ENCODE measurements at places on chromosomes 1 and 21.

- DNase-seq: no peak
Measured at GRCh38 chr1:171345536-171345935, 31.6 kb downstream of the FMO4 start.

DNA sequence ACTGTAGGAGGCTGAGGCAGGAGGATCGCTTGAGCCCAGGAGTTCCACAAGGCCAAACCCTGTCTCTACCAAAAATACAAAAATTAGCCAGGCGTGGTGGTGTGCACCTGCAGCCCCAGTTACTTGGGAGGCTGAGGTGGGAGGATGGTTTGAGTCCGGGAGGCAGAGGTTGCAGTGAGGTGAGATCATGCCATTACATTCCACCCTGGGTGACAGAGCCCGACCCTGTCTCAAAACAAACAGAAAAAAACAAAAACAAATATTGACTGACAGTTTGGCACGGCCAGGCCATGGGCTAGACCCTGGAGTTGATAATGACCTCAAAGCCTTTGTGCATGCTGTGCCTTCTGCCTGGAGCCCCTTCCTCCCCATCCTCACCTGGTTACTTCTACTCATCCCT is 19.2 kb upstream of the RSPO1 start:
- no peak for DNase-seq

GRCh38 chr1:64320470-64320869 is 117.0 kb downstream of the UBE2U start:
- no peak for DNase-seq

- DNase-seq: no peak
Measured at GRCh38 chr21:31030367-31031106, 7.7 kb downstream of the KRTAP19-8 start.

- no peak for DNase-seq
Measured at GRCh38 chr1:174957829-174958228, 41.9 kb upstream of the CACYBP start.

DNA sequence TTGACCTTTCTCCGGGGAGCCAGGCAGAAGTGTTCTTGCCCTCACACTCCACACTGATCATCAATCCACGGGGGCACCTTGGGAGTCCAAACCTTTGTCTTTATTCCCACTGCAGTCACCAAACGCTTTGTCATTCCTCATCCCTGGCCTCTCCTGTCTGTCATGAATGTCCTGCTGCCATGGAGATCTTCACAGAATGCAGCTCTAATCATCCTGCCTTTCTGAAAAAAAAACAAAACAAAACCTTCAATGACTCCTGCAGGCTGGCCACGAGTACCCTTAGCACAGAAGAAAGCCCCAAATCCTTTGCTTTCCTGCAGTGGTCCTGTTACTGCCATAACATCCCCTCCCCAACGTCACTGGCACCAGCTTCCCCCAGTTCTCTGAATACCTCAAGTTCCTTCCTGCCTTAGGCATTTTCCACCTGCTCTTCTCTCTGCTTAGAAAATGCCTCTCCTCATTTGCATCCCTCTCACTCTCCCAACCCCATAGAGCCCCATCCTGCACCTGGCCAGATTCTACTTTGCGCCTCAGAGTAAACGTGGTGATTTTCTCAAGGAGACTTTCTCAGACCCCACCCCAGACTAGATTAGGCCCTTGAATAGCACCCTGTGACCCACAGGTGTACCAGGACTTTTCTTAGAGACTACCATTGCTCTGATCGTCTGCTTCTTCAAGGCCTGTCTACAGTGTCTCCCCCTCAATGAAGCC is 131.2 kb downstream of the AK5 start:
- no peak for DNase-seq

DNA sequence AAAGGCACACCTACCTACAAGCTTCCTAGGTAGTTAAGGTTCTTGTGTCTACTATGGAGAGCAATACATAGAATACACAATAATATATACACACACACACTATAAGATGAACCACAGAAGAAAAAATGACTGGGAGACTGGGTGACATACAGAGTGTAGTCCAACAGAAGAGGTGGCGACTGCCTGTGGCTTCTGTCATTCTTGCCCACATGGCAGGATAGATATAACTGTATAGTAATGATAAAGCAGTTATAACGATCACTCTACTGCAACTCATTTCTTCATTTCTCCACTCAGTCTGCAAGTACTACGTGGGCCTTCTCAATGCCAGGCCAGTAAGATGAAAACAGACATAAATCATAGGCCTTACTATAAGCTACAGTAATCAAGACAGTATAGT is 113.8 kb upstream of the EDN2 start:
- DNase-seq: no peak

GRCh38 chr1:158323866-158324265 is 7.5 kb downstream of the CD1B start:
- no peak for DNase-seq

GRCh38 chr1:58094221-58094620 is 452.3 kb downstream of the OMA1 start:
- DNase-seq: no peak

GRCh38 chr1:12539705-12540579 is 78.1 kb downstream of the DHRS3 start:
- DNase-seq: no peak

DNA sequence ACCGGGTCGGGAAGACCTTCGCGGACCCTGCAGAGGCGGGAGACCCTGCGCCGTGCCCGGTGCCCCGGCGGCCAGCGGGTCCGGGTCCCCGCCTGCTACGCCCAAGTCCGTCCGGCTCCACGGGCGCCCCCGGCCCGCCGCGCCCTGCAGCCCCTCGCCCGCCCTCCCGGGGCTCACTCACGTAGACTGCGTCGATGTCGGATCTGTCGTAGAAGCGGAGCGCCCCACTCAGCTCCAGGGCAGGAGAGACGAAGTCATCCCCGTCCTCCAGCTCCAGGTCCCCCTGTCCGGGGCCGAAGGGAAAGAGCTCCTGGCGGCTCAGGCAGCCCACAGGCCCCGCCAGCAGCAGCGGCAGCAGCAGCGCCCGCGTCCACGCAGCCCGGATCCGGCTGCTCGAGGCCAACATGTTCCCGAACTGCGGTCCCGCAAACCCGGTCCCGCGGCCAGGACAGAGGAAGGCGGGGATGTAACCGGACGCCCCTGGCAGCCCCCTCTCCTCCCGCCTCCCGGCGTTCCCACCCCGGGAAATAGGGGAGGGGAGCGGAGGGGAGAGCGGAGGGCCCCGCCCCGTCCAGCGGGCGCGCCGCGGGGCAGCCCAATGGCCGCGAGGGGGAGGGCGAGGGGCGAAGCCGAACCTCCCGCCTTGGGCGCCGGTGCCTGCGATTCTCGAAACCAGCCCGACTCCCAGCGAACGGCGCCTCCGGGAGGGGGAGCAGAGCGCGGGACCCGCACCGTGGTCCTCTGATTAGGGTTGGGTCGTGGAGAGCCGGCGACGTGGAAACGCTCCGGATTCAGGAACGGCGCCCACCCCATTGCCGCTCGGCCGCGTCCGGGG is at the start of gene NID1:
Gene NID1, minus strand, starts transcription at position 417 of the 835 bp plus-strand sequence. Its CDS starts 11 bp downstream, at position 406.
- peak; percentile 4 for DNase-seq

DNA sequence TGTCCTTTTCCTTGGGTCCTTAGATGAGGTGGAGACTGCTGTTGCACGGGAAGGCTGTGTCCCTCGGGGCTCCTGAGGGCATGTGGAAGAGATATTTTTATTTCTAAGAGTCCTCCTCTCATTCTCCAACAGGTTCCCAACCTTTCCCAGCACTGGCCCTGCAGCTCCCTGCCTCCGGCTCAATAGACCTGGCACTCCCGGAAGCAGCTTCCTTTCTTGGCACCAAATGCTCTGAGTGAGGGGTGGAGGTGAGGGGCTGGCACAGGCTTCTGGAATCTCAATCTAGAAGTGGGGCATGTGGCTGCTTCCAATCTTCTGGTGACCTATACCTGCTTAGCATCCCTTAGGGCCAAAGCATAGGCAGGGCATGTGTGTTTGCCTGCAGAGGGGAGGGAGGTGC is 4.5 kb downstream of the ETV3L start:
- no peak for DNase-seq

GRCh38 chr1:182235952-182236650 is 155.5 kb downstream of the GLUL start:
- no peak for DNase-seq

DNA sequence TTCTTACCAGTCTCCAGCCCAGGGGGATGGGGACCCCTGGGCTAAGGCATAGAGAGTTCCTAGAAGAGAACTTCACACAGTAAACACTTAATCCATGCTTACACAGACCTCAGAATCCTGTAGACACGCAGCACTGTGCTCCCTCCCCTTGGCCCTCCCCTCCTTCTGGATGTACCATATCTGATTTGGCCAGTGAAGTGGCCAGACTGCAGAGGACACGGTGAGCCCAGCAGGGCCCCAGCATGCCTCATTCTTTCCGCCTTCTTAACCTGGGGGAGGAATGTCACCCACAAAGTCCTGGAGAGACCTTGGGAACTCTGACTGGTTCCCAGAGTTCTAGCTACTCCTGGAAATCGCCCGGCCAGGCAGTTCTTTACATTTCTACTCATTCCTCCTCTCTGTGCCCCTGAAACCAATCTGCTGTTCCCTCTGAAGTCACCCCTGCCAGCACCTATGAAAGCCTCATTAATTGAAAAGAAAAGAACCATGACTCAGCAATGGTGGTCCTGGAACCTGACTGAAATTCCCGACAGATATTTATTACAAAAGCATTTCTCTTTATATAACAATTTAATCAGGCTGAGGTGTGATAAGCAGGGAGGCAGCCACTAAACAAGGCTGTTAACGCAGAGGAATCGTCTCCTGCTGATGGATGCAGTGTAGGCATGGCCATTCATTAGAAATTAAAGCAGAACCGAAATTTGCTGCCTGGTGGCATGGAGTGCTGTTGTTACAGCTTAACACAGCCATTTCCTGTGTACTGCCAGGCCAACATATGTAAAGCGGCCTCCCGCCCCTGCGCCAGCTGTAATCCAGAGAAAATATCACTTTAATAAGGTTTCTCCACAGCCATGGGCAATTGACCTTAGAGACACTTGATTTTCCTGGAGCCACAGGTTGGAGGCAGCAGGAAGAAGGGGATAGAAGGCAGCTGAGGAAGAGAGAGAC is 74.6 kb upstream of the KCND3 start:
- no peak for DNase-seq

GRCh38 chr1:30919025-30919881 is 10.7 kb upstream of the SDC3 start:
- no peak for DNase-seq

- no peak for DNase-seq
Measured at GRCh38 chr1:56137090-56137489, 442.3 kb downstream of the PLPP3 start.

DNA sequence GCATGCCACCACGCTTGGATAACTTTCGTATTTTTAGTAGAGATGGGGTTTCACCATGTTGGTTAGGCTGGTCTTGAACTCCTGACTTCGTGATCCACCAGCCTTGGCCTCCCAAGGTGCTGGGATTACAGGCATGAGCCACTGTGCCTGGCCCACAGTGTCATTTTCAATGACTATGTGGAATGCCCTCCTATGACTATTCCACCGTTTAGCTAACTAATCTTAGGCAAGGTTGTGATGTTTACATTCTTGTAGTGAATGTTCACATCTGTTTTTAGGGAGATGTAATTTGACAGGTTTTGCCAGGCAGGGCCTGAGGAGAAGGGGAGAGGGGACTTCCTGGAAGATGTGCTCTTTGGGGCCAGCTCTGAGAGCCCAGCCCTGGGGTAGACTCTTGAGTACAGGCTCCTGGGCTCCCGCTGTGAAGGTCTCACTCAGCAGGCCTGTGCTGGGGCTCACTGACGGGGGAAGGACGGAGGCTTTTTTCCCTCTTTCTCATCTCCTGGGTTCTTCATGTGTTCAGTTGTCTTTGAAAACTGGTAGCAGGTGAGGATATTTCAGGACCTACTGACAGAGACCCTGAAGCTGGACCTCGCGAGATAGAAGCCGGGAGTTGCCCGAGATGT is 13.2 kb downstream of the COQ8A start:
- no peak for DNase-seq

DNA sequence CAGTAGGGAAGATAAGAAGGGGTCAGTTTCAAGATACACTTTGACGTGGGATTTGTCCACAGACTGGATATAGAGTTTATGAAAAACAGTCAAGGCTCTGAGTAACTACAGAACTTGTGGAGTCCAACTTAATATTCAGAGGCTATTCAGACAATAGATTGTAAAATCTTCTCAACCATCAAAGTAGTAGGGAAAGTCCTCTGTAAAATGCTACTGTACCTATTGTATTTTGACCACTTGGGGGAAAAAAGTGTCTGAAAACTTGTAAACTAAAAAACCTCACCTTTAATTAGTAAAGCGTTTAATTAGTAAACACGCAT is 10.5 kb downstream of the PTP4A2 start:
- no peak for DNase-seq

- no peak for DNase-seq
Measured at GRCh38 chr1:200473698-200474371, 64.0 kb upstream of the ZNF281 start.

GRCh38 chr1:162822391-162823200 is 32.1 kb downstream of the HSD17B7 start:
- no peak for DNase-seq

DNA sequence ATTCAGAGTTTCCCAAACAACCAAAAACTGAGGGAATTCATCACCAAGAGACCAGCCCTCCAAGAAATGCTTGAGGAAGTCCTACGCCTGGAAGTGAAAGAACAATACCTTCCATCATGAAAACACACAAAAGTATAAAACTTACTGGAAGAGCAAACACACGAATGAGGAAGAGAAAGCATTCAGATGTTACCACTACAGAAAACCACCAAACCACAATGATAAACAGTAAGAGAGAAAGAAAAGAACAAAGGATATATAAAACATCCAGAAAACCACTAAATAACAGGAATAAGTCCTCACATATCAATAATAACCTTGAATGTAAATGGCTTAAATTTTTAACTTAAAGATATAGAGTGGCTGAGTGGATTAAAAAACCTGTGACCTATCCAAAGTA is 58.5 kb upstream of the BCL10 start:
- DNase-seq: no peak

GRCh38 chr1:157278383-157279137 is 140.4 kb upstream of the ETV3 start:
- no peak for DNase-seq

DNA sequence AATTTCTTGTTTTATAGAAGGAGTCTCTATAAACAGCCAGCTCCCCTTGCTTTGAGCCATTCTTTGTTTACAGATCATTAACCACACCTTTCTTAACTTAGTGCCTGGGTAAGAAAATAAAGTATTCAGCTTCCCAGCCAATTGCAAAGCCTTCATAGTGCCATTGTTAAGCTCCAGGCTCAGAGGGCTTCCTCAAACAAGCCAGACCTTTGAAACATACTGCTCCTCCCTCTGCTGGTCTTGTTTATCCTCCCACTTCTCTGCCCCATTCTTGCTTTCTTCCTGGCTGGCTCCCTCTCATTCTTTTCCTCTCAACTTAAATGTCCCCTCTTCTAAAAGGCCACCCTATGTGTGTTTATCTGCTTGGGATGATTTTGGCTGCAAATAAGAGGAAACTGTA is 319.4 kb upstream of the ST6GALNAC5 start:
- DNase-seq: no peak

GRCh38 chr1:244862354-244862698 is 2.0 kb downstream of the HNRNPU start:
- DNase-seq: no peak
